A549 (cell line): ENCODE measurements at places on chromosomes 11 and 22.

GRCh38 chr22:28442264-28442710, 237.4 kb downstream of the TTC28 start:
- DNase-seq, result no peak

GRCh38 chr11:44927174-44927661, 23.5 kb downstream of the TP53I11 start:
- peak; percentile 84 for DNase-seq

DNA sequence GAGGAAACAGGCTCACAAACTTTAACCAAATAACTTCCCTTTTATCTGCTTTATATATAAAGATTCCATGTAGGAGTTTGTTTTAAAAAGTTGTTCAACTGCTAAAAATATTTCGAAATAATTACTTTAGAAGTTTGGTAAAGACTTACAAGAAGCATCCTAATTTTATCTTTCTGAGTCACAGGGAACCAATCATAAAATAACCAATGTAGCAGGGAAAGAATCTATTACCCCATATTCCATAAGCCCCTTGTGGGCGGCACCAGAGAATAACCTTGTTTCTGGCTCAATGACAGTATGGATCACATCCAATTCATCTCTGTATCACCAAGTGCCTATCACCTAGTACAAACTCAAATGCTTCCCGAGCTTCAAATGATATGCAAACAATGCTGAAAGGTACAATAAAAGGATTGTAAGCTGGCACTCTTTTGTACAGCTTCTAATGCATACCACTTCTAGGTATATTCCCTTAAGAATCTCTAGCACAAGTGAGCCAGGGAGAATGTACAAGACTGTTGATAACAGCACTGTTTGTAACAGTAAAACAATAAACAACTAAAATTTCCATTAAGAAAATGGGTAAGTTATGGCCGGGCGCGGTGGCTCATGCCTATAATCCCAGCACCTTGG, 158.4 kb downstream of the ATG16L2 start:
- no peak for DNase-seq

DNA sequence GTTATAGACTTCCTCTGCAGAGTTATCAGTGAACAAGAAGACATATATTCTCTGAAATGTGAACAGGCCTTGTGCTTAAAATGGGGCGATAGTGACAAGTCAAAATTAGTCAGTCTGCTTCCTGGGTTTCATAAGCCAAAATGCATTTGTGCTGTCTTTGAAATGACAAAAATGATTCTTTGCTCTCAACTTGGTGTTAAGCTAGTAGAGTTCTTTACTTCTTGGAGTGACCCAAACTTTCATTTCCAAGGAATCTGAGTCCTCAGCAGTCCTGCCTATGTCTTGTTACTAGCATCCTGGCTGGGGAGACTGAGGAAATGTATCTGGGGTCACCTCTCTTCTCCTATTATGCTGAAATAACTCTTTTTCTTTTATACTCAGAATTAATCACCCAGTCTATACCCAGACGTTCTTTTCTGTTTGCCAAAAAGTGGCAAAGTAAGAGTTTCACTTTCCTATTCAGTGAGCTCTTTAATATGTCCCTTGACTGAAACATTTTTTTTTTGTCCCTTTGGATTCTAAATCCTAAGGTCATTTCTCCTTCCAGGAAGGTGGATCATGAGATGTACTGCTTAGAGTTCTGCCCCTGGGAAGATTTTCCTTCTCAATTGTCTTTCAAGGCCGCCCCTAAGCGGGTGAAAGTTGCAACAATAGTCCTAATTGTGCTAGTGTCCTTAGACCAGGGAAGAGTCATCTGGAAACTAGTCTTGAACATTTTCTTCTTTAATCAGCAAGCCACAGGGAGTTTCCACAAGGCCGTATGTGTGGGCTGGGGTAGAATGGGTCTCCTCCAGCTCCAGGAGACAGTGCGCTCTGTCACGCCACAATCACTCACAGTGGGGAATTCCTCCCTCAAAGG, 53.0 kb upstream of the RDX start:
- no peak for DNase-seq

DNA sequence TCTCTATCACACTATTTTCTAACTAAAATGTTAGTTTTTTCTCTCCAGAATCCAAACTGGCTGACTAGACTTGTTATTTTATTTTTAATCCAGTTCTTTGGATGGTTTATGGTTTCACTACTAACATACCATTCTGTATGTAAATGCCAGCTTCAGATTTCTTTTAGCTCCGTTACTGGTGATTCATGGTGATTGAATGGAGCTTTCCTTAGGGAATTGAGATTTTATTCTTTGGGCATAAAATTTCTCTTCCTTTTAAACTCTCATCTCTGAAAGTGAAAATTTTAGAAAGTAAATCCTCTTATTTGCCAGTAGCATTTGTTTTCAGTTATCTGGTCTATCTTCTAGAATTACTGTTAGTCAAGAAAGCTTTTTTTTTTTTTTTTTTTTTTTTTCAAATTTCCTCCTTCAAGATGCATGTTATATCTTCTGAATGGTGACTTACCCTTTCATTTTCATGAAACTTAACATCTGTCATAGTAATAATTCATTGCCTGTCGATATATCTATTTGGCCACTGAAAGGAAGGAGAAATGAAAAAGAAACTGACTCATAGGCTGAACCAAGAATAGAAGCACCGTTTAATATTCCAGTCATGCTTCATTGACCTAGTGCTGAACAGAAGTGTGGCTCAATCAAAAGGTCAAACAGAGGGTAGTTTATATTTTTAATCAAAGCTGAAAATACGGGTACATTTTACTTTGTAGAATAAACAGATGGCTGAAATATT, 6.4 kb downstream of the ENDOD1 start:
- DNase-seq, result no peak

GRCh38 chr11:95487391-95487790, 256.4 kb upstream of the SESN3 start:
- DNase-seq, result no peak

DNA sequence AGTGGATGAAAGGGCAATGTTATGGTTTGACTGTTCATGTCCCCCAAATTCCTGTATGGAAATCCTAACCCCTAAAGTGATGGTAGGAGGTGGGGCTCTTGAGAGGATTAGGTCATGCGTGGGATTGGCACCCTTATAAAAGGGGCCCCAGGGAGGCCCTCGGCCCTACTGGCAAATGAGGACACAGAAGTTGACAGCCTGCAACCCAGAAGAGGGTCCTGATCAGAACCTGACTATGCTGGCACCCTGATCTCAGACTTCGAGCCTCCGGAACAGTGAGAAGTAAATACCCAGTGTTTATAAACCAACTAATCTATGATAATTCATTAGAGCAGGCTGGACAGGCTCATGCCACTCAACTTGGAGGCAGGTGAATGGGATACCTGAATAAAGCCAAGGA, 8.7 kb downstream of the IFITM10 start:
- DNase-seq, result no peak

- DNase-seq, result no peak
Measured at GRCh38 chr22:44743804-44744211, 8.6 kb upstream of the ARHGAP8 start.

- no peak for DNase-seq
Measured at GRCh38 chr11:119571311-119571710, 148.3 kb upstream of the THY1 start.

GRCh38 chr11:91686281-91686680, 538.3 kb upstream of the FAT3 start:
- no peak for DNase-seq

- DNase-seq, result no peak
Measured at GRCh38 chr11:64000026-64000739, 13.9 kb downstream of the OTUB1 start.

DNA sequence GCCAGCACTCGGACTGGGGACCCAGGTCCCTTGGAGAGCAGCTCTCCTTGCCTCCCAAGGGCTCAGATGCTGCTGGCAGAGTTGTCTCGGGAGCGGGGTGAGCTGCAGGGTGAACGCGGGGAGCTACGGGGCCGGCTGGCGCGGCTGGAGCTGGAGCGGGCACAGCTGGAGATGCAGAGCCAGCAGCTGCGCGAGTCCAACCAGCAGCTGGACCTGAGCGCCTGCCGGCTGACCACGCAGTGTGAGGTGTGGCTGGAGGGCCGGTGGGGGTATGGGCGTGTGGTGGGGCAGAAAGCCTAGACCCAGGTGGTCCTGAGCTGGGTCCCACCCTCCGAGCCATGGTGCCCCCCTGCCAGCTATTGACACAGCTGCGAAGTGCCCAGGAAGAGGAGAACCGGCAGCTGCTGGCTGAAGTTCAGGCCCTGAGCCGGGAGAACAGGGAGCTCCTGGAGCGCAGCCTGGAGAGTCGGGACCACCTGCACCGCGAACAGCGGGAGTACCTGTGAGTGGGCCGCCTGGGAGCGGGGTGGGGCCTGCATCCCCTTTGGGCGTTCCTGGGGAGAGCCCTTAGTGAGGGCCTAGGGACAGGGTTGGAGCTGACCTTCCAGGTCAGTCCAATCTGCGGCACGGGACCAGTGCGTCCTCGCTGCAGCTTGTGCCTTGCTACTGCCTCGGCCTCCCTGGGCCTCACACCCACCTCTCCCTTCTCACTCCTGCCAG, 5.8 kb upstream of the RPS6KA4 start:
- no peak for DNase-seq

- DNase-seq, result no peak
Measured at GRCh38 chr11:70073871-70074371, 4.2 kb upstream of the ANO1 start.

DNA sequence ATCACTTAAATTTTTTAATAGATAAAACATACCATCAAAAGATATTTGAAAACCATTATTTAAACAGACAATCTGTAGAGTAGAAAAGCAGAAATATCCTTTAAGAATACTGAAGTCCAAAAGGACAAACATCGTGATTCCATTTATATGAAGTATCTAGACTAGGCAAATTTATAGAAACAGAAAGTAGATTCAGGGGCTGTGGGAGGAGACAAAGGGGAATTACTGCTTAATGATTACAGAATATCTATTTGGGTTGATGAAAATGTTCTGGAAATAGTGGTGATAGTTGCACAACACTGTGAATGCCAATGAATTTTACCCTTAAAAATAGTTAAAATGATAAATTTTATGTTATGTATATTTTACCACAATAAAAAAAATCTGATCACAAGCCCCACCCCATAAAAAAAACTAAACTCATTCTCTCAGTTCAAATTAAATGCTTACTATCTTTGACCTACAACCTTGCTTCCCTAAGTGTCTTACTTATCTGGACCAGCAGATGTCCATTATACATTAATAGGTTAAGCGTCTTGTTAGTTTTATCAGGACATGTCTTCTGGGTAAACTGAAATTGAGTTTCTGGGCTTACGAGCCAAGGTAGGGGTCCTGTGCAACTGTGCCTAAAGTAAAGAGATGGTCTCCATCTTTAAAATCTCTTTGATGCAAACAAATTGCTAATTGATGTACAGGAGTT, 86.3 kb downstream of the FCHSD2 start:
- DNase-seq, result no peak

- no peak for DNase-seq
Measured at GRCh38 chr11:74932797-74933196, 16.1 kb downstream of the XRRA1 start.

GRCh38 chr22:38482662-38483308, 14.9 kb downstream of the KDELR3 start:
- DNase-seq, result no peak

- DNase-seq, result no peak
Measured at GRCh38 chr11:75589933-75590332, 27.9 kb downstream of the SERPINH1 start.
